ENCODE measurements at places on chromosomes 7 and 10.

DNA sequence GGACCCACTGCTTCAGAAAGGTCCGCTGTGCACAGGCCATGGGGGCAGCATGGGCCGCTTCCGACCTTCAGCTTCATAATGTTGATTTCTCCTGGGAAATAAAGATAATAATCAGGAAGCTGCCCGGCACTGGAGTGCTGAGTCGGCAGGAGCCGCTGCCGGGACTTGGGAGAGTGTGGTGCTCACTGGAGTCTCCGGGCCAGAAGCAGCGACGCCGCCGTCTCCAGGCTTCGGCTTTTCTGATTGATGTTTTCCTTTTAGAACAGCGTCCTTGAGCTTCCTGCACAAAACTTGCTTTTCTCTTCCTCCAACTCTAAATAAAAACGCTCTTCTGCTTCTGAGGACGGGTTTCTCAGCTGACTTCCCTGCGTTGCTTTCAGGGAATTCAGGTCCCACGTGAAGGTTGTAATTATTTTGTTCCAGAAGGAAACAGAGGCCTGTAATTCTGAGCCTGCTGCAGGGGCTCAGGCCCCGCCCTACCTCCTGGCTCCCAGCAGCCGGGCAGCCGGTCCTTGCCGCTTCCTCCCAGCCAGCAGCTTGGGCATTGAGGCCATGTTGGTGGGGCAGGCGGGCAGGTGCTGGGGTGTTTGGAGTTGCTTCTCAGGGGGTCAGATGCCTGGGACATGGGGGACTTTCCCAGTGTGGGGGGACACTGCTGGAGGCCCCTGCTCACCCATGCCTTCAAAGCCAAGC is 14.7 kb downstream of the PWWP2B start:
- no peak for DNase-seq

DNA sequence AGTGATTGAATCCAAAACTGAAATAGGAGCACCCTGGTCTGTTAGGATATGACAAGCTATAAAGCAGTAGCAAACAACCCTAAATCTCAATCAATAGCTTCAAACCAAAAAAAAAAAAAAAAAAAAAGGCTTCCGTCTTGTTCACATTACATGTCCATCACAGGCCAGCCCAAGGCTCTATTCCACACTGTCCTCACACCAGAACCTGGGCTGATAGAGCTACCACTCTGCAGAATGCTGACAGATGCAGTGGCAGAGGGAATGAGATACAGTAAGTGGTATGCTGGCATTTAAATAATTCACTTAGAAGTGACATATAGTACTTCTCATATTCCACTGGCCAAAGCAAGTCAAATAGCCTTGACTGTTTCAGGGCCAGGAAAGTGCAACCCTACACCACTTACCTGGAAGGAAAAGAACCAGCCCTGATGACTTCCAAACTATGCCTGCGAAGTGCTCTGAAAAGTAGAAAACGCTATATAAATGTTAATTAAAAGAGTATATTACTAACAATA is 5.8 kb downstream of the CDCA7L start:
- DNase-seq, result no peak

DNA sequence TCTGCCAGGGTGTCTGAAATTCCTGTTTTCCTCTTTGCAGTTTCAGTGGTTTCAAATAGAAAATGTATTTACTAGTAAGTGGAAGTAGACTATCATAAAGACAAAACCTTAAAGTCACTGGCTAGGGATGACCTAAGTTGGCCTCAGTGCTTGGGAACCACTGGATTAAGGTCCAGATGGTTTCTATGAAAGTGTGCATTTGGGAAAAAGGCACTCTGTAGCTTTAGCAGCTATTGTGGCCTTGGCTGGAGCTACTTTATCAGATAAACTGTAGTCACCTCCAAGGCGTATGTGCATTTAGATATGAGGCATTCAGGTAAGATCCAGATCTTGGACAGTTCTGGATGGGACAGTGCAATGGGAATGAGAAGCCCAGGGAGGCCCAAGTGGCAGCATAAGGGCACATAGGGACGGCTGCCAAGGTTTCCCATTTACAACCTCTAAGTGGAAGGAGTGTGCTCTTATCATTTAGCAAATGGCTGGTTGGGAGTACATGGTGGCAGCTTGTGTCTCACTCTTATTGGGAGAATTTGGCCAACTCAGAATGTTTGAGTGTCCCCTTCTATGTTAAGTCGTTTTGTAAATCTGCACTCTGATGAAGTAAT is 185.6 kb downstream of the LRMDA start:
- DNase-seq, result no peak

GRCh38 chr7:2066251-2066919 is 166.4 kb downstream of the MAD1L1 start:
- no peak for DNase-seq

DNA sequence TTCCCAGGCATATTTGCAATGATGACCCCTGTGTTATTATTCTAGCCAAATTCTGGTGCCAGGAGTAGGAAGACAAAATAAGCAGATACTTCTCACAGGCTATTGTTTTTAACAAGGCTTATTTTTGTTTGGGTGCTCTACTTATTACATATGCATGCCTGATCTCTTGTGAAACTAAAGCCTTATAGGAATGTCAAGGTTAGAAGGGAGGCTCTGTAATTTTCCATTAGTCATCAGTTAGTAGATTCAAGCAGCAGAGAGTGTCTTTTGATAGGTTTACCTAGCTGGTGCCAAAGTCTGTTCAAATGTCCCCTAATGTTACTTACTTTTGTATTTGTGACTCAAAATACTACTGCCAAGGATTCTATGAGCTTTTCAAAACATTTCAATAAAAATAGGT is 11.7 kb upstream of the TMEM106B start:
- no peak for DNase-seq

DNA sequence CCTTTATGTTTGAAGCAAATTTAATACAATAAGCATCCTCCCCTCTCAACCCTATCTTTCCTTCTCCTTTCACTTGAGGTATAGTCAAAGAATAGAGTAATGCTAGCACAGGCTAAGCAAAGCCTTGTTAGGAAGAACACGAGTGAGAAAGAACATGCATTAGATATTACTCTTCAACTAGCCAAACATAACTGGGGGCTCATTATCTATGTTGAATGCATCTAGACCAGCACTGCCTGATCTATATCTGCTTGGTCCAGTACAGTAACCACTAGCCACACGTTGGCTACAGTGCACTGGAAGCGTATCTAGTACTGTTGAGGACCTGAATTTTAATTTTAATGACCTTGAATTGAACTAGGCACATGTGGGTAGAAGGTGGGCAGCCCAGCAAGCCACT is 21.0 kb downstream of the SFMBT2 start:
- no peak for DNase-seq

GRCh38 chr7:38438970-38439369 is 165.5 kb upstream of the TARP start:
- DNase-seq, result no peak

DNA sequence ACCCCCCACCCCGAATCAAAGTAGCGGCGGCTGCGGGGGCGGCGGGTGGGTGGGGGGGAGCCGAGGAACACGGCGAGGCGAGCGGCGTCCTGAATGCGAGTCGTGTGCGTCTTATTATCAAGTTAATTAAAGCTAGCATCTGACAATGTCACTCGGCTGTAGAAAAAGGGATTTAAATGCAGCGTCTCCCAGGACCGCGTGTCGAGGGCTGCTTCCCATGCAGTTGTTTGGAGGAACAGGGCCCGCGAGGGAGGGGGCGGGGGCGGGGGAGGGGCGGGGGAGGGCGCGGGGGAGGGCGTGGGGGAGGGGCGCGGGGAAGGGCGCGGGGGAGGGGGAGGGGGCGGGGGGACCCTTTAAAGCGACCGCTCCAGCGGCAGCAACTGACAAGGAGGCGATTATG is 2.7 kb upstream of the UNCX start:
- no peak for DNase-seq

DNA sequence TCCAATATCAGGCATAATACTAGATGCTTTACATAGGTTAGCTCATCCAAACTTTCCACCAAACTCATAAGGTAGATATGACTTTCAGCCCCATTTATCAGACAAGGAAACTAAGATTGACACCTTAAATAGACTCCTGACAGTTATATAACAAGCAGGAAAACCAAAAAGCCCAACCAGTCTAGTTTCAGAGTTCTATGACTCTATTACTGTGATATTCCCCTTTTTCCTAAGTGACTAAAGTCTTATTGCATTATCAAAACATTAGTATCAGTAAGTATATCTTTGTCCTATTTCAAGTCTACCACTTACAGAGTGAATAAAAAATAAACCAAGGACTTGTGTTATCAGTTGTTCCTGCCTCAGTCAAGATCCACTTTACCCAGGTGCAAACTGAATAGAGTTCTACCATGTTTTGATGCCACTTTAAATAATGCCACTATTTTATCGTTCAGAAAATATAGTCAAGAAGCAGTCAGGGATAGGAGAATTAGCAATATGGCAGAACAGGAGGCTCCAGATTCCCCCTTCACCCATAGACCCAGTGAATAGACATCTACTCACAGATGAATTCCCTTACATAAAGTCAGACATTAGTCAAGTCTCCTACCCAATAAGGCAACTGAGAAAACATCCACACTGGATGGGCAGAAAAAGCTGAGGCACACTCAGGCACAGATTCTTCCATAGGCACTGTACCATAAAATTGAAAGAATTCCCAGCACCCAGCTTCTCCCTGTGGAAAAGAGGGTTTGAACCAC is 74.1 kb downstream of the CRPPA start:
- no peak for DNase-seq

GRCh38 chr7:150390205-150390604 is 11.1 kb downstream of the ZNF775 start:
- DNase-seq, result no peak

GRCh38 chr10:6778992-6779701 is 199.1 kb upstream of the PRKCQ start:
- DNase-seq, result no peak
